ENCODE measurements at places on chromosomes 12 and 14. TPM values are rescaled to one million over a fixed set of nuclear protein-coding genes. Genes with fewer than 3 reads are reported as not detected.

DNA sequence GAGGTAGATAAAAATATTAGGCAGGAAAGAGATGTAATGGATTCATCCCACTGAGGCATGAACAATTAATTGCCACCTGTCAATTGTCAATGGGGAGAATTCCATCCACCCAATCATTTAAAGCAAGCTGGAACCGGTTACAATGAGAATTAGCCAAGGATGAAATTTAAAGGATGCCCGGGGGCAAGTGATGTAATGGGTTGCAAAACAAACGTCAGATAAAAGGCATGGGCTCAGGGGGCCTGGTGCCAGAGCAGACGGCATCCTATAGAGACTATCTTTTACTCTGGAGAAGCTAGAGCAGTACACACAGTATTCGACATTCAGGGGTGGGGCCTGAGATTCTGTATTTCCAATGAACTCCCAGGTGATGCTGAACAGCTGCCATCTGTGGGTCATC is 80.5 kb upstream of the ZFP36L1 start:
- no peak for DNase-seq

- no peak for DNase-seq
These were observed 8.0 kb downstream of the PLEKHG6 start for GRCh38 chr12:6318440-6318879.

DNA sequence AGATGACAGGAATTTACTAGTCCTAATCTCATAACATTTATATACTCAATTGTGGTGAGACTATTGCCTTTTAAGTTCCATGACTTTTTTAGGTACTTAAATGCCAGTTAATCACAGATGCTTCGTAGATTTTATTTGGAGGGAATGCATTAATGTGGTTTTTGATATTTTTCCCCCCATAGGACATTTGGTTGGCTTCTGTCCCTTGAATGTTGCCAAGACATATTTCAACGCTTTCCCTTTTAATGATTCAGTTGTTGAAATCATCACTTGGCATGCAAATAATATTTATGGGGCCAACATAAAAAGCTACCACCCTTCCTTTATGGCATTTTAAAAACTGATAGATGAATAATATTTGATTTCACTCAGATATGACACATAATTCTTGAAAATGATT is 172.1 kb downstream of the ACSS3 start:
- no peak for DNase-seq

Gene VASH1
- 0.78 TPM for polyA plus RNA-seq

Gene HOXC11
- polyA plus RNA-seq = not detected

Data from GM23338 (cell line).